ENCODE measurements at places on chromosomes 12 and 14.

DNA sequence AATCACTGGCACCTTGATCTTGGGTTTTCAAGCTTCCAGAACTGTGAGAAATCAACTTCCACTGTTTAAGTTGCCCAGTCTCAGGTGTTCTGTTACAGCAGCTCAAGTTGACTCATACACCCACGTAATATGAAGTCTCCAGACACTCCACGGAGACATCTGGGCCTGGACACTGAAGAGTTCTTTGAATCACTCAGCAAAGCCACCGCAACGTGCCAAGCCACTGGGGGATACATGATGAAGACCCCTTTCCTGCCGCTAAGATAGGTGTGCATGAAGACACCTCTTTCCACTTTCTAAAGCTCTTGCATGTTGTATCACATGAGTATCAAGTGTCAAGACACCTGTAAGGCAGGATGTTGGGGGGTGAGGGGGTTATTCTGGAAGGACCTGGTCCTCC lies 311.7 kb upstream of the RTL1 start:
- DNase-seq = no peak

DNA sequence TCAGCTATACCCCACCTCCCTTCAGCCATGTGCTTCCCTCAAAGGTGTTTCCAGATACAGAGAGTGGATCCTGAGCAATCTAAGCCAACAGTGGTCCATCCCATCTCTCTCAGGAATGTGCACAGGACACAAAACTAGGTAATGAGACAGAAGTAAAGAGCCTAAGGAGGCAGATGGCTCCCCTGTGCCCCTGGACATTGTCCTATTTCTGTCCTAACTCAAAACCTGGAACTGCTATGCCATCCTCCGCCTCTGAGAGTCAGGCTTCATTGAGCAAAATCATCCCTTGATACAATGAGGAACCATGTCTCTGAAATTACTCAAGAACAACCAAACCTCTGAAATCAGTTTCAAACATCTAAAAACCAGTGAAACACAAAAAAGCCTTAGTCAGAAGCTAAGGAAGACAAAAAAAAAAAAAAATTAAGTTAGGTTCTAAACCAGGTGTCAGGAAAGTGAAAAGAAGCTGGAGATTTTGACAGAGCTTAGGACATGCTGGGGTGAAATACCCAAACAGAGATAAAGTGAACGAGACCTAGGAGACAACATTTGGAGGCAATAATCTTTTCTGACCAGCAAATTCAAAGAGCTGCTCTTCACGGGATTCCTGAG lies 200.3 kb upstream of the PLEKHG7 start:
- DNase-seq = no peak

- peak; percentile 49 for DNase-seq
These were observed 914 bp upstream of the CCND2 start for GRCh38 chr12:4272424-4273272.

DNA sequence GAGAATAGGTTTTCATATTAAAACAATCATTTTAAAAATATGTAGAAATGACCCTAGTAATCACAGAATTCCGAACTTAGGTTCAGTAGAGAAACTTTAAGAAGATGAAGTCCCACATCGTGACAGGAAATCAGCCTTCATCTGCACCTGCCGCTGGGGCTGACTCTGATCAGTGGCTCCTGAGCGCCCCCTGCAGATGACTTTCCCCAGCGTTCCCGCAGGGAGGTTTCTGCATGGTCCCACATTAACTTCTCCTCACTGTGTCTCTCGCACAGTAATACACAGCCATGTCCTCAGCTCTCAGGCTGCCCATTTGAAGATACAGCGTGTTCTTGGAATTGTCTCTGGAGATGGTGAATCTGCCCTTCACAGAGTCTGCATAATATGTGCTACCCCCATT lies 1131.1 kb downstream of the TMEM121 start:
- peak; percentile 70 for DNase-seq

GRCh38 chr12:1518591-1519516 lies 75.5 kb downstream of the FBXL14 start:
- DNase-seq = no peak

DNA sequence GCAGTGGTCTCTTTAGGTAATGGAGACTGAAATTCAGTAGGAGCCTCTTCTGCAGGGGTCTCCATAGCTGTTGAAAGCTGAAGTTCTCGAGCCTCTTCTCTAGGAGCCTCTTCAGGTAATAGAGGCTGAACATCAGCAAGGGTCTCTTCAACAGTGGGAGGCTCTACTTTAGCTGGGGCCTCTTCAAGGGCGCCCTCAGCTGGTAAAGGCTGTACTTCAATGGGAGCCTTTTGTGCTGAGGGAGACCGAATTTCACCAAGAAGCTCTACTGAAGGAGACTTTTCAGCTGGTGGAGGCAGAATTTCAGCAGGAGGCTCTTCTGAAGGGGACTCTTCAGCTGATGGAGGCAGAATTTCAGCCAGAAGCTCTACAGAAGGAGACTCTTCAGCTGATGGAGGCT lies 1.5 kb downstream of the FSCB start:
- DNase-seq = no peak

DNA sequence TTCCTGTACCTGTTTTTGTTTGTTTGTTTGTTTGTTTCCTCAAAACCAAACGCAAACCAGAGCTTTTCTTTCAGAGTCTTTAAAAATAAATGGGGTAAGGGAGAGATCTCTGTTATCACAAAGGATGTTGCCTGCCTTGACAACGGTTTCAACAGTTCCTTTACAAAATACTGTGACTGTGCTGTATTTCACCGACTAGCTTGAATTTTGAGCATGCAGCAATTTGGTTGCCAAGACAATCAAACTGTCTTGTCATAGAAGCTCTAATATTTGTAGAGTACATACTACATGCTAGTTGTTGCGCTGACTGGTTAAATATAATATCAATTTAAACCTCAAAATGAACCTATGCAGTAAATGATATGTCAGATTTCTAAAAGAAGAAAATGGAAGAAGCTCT lies 22.4 kb upstream of the TCP11L2 start:
- DNase-seq = no peak

DNA sequence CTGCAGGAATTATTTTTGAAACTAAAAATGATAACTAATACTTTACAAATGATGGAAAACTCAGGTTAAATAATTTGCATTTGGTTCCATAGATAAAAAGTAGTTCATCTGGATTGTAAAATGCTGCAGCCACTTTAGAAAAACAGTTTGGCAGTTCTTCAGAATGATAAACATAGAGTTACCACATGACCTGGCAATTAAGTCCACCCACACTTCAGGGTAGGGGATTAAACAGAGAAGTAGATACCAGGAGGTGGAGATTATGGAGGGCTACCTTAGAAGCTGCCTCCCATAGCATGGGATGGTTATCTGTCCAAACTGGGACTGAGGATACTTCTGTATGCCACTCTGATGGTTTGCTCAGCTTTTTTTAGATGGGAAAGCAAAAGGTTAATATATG lies 22.2 kb downstream of the ARF6 start:
- DNase-seq = no peak

- peak; percentile 50 for DNase-seq
These were observed 13.7 kb downstream of the FOXJ2 start for GRCh38 chr12:8045952-8046944.

DNA sequence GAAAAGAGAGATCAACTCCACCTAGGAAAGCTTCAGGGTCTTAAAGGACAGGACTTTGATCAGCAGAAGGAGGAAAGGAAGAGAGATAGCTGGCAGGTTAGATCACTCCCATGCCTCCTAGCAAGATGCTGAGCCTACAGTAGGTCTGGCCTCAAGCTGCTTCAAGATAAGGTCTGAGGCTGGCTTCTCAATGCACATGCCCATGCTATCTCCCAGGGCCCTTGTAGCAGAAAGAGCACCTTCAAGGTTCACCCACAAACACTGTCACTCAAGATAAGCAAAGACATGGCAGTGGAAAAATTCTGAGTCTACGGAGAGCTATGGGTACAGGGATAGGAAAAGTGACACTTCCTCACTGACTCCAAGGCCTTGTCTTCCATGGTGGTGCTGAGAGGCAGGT lies 14.3 kb downstream of the REM2 start:
- DNase-seq = no peak

DNA sequence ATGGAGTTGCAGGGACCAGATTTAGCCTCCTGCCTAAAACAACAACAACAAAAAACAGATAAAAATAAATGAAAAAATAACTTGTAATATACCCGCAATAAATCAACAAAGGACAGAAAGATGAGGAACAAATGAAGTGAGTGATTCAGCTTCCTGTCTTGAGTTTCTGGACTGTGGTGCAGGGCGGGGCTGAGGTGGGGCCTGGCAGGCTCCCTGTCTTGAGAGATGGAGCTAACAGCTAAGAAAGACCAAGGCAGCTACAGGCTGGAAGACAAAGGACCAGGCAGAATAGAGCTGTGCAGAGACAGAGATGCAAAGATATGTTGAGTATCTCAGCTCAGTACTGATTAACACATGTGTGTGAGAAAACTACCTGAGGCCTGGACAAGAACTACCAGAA lies 879.2 kb downstream of the AACS start:
- DNase-seq = no peak
